Activated CD4-positive, CD25-positive, alpha-beta regulatory T cell (primary cell): ENCODE measurements at places on chromosomes 12 and 14.

DNA sequence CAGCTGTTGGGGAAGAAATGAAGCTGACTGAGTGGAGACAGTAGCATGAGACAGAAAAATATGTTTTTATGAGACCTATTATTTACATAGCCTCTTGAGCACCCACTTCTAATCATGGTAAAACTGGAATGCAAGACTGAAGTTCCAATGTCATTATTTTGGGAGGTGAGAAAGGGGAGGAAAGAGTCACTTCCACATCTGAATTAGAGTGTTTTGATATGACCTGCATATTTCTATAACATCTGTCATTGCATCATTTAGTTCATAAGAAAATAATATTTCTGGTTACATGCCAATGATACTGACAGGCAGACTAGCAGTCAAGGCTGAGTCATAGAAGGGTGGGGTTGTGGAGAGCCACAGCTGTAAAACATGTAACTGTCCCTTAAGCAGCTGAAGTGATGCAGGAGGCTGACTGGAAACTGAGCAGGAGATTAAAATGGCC is 26.7 kb downstream of the NTN4 start:
- DNase-seq: no peak

- no peak for DNase-seq
Observed at GRCh38 chr12:113244047-113244460, 22.8 kb downstream of the TPCN1 start.

- DNase-seq: no peak
Observed at GRCh38 chr14:71006200-71006563, 98.9 kb downstream of the PCNX1 start.

- DNase-seq: no peak
Observed at GRCh38 chr14:54922598-54922997, 20.0 kb upstream of the GCH1 start.
